ENCODE measurements at places on chromosomes 7 and 10. TPM values are rescaled to one million over a fixed set of nuclear protein-coding genes. Genes with fewer than 3 reads are reported as not detected.

DNA sequence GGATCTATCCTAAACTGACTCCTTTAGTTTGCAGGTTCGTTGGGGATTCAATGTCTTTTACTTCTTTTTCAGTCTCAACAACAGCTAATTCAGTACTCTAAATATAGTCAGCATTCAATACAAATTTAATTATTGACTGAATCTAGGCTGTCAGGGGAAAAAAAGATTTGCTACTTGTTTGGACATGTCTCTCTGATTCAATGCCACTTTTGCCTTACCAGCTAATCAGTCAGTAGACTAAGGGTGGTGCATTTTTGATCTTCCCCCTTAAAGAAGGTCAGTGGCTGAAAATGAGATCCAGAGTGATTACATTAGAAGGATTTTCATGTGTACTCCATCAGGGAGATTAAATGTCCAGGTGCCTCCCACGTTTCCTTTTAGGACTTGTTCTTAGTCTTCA is 145.1 kb downstream of the C1GALT1 start:
- no peaks in the 10 kb centered on the region for H3K27me3 ChIP-seq
- no peak overlapping the region for H3K4me3 ChIP-seq
- no peaks in the 10 kb centered on the region for H3K36me3 ChIP-seq
- no peak overlapping the region for H3K27ac ChIP-seq
- H3K4me1 ChIP-seq = peaks cover 18% of the 10 kb centered on the region
- no peak for DNase-seq

- H3K4me3 ChIP-seq = no peak overlapping the region
- H3K36me3 ChIP-seq = no peaks in the 10 kb centered on the region
- no peaks in the 10 kb centered on the region for H3K4me1 ChIP-seq
- H3K27me3 ChIP-seq = no peaks in the 10 kb centered on the region
Measured at GRCh38 chr7:132500727-132501440, 75.4 kb downstream of the PLXNA4 start.

- no peaks in the 10 kb centered on the region for H3K36me3 ChIP-seq
- H3K27me3 ChIP-seq = no peaks in the 10 kb centered on the region
- H3K27ac ChIP-seq = no peak overlapping the region
- no peaks in the 10 kb centered on the region for H3K4me1 ChIP-seq
- peak; percentile 61 for DNase-seq
Measured at GRCh38 chr7:1872191-1873069, 202.4 kb downstream of the ELFN1 start.

DNA sequence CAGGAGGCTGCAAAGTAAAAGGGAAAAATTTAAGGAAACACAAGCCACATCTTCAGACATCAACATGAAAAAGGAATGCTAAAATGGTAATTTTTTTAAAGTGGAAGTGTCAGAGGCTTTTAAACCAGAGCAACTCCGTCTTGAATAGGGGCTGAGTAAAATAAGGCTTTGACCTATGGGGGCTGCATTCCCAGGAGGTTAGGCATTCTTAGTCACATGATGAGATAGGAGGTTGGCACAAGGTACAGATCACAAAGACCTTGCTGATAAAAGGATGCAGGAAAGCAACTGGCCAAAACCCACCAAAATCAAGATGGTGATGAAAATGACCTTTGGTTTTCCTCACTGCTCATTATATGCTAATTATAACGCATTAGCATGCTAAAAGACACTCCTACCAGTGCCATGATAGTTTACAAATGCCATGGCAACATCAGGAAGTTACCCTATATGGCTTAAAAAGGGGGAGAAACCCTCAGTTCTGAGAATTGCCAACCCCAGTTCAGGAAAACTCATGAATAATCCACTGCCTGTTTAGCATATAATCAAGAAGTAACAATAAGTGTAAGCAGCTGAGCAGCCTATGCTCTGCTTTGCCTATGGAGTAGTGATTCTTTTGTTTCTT is 128.3 kb downstream of the SKAP2 start:
- DNase-seq = no peak
- no peaks in the 10 kb centered on the region for H3K27me3 ChIP-seq
- no peak overlapping the region for H3K27ac ChIP-seq

DNA sequence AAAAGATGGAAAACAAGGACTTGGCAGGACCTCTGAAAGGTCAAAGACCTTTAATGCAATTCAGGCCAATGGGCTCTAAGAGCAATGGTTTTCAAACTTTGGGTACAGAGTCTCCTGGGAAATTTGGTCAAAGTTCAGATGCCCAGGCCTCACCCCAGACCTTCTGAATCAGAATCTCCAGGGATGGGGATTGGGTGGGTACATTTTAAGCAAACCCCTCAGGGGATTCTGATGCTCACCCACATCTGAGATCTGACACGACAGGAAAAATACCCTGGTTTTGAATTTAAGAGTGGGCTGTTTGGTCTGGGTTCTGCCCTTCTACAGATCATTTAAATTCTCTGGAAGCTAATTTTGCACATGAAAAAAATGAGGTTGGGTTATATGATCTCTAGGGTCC is 214.8 kb upstream of the PLXNA4 start:
- H3K27me3 ChIP-seq = no peaks in the 10 kb centered on the region
- no peak overlapping the region for H3K4me3 ChIP-seq
- H3K36me3 ChIP-seq = no peaks in the 10 kb centered on the region
- H3K27ac ChIP-seq = no peak overlapping the region
- no peaks in the 10 kb centered on the region for H3K4me1 ChIP-seq

NME8 gene
- total RNA-seq = not detected
